ENCODE measurements at places on chromosomes 2 and 18. TPM values are rescaled to one million over a fixed set of nuclear protein-coding genes. Genes with fewer than 3 reads are reported as not detected.

The XIRP2 gene
- not detected for total RNA-seq

The POTEJ gene
- not detected for total RNA-seq

The IL36RN gene
- not detected for total RNA-seq

The GAD1 gene
- 2.4 TPM for total RNA-seq

The MC4R gene
- total RNA-seq, result not detected

The MYO7B gene
- total RNA-seq, result 0.57 TPM

The LPIN1 gene
- total RNA-seq, result 293 TPM

The GTF2A1L gene
- total RNA-seq, result 2.5 TPM

The TP53I3 gene
- total RNA-seq, result 10.4 TPM

The KCNK3 gene
- 5.6 TPM for total RNA-seq

The TMEM185B gene
- 24.9 TPM for total RNA-seq

The C2orf80 gene
- total RNA-seq, result not detected

The B3GNT7 gene
- total RNA-seq, result 3.4 TPM

The DTNB gene
- 5.2 TPM for total RNA-seq

The PTPRN gene
- total RNA-seq, result not detected

The SAG gene
- not detected for total RNA-seq

The FEV gene
- not detected for total RNA-seq

The POTEF gene
- not detected for total RNA-seq

Measured in subcutaneous adipose tissue (tissue), 4 donors.